Fibroblast of the aortic adventitia (primary cell): ENCODE measurements at places on chromosomes 4 and X. TPM values are rescaled to one million over a fixed set of nuclear protein-coding genes. Genes with fewer than 3 reads are reported as not detected.

GRCh38 chr4:86521373-86521969 lies 72.6 kb upstream of the PTPN13 start:
- DNase-seq, result no peak

The TCP11X2 gene
- not detected in 2 replicates for total RNA-seq

DNA sequence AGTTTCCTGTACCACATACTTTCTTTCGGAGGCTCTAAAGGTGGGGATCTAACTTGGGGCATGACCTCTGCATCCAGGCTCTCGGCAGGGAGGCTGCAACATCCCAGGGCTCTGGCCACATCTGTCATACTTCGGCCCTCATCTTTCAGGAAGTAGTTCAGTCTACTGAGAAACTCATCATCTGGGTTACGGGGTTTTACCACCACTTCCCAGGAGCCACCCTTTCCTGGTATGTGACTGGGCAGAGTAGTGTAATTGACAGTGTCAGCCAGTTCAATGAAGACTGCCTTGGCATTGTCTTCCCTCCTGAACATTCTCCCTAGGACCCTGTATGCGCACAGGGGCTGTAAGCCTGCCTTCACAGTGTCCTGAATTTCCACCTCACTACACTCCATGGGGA lies 2.8 kb downstream of the PNMA5 start:
- DNase-seq, result no peak

GRCh38 chr4:75623026-75623425 lies 7.3 kb downstream of the CDKL2 start:
- DNase-seq, result no peak

GRCh38 chr4:153741541-153741940 lies 18.3 kb downstream of the RNF175 start:
- no peak for DNase-seq

The CLDN34 gene
- not detected in 2 replicates for total RNA-seq

- no peak for DNase-seq
Measured at GRCh38 chrX:15059474-15059873, 186.3 kb downstream of the MOSPD2 start.

DNA sequence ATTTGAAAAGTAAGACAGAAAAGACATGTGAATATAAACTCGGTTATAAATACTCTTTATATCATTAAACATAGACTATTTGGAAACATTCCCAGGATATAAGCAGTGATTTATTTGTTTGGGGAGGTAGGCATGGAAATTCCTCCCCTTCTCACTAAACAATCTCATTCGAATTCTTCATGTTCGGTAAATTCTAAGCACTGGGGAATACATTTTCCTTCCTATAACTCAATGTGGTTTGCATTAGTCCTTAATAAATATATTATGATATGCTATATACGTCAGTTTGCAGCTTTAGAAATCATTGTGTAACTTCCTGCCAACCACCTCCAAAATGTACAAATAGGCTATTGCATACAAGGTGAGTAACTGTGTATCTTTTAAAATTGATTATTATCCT lies 99.6 kb downstream of the UGT8 start:
- DNase-seq, result no peak

The SSX2B gene
- total RNA-seq, result 0.09 TPM in 1 of 2 replicates, not detected in the other

The H2BW2 gene
- not detected in 2 replicates for total RNA-seq

The NUDT10 gene
- 0.63 and 2.0 TPM in 2 replicates for total RNA-seq

The PWWP3B gene
- 8.1 TPM in 1 of 2 replicates, not detected in the other for total RNA-seq

GRCh38 chrX:116824785-116825184 lies 362.0 kb upstream of the CT83 start:
- no peak for DNase-seq

The RAI2 gene
- total RNA-seq, result 0.33 and 4.0 TPM in 2 replicates

The GNRHR gene
- total RNA-seq, result not detected in 2 replicates

The TNIP2 gene
- total RNA-seq, result 31.5 and 65.7 TPM in 2 replicates

- DNase-seq, result no peak
Measured at GRCh38 chr4:76725039-76725438, 172.9 kb downstream of the SOWAHB start.

DNA sequence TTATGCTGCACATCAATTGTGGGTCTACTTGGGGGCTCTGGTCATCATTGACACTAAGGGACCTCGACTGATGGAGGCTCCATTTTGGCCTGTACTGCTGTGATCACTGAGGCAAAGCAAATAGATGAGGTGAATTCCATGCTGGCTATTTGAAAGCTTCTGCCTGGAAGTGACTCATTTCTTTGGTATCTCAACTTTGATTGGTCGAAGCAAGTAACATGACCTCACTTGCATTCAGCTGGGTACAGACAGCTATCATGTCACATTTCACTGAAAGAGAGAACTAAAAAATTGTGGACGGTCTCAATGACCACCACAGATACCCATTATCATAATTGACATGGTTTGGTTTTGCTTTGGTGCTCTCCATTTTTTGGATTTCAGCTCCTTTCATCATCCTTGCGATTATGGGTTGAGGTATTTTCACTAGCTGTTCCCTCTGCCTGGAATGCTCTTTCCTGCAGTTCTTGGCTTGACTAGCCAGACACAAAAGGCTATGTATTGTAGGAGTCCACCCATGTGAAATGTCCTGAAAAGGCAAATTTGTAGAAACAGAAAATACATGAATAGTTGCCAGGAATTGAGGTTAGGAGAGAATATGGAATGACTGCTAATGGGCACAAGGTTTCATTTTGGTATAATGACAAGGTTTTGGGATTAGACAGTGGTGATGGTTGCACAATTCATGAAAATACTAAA lies 369.2 kb upstream of the LCORL start:
- no peak for DNase-seq

DNA sequence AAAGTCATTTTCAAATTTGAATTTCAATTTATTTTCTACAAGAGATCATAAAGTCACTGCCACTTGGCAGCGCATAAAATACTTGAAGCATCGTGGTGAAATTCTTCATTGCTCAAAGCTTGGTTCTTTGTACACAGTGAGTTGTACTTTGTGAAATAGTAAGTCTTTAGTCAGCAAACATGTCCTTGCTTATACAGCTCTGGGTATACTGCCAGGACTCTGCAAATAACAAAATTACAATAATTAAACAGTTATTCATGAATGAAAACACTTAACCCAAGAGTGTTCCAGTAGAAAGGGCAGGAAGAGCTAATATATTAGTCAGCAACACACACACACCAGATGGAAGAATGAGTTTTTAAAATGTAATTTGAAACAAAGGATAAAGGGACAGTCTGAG lies 1300.9 kb upstream of the DIAPH2 start:
- DNase-seq, result no peak

The EVC2 gene
- 15.5 and 17.1 TPM in 2 replicates for total RNA-seq
